ENCODE measurements at places on chromosomes 11 and 22. TPM values are rescaled to one million over a fixed set of nuclear protein-coding genes. Genes with fewer than 3 reads are reported as not detected.

DNA sequence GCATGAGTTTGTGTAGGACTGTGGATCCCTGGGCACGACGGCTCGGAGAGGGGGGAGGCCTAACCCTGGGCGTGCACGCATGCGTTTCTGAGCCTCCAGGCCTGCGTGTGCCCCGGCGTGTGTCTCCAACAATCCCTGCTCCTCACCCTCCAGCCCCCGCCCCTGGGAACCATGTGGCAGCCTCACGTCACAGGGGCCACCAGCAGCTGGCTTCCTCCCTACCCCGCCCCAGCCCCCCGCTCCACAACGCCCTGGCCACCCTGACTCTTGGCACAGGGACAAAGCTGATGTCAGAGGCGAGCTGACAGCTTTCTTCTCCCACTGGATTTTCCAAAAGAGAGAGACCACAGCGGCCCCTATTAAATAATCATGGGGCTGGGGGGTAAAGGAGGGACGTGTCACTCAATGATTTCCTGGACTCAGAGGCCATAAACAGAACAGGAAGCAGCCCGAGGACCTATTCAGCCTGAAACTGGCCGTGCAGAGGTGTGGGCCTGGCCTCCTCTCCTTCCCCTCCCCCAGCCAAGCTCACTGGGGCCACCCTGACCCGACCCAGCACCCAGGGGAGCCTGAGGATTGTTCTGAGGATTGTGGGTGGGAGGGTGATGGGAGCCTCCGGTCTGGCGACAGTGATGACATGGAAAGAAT is 6.8 kb upstream of the LIF start:
- H3K4me3 ChIP-seq = no peak overlapping the region
- no peak for DNase-seq
- H3K36me3 ChIP-seq = no peaks in the 10 kb centered on the region
- peaks cover 3% of the 10 kb centered on the region for H3K4me1 ChIP-seq

DNA sequence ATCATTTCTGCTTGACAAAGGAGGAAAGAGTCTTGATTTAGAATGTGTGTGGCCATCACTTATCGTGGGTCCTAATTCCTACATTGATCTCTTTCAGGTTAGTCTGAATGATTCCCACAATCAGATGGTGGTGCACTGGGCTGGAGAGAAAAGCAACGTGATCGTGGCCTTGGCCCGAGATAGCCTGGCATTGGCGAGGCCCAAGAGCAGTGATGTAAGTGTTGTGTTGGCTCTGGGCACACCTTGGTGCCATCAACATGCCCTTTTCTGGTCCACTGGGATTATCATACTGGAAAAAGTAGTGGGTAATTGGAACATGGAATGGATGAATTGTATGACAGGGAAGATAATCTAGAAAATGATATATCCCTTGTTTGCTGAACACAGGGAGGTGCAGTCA is 17.1 kb upstream of the SORL1-AS1 start:
- DNase-seq = no peak
- H3K27ac ChIP-seq = no peak overlapping the region

Gene GAS2
- 1.8 TPM for total RNA-seq

Gene C11orf52
- total RNA-seq = 4.0 TPM

Gene FGF19
- 7.4 TPM for total RNA-seq

Gene UCP2
- 62.1 TPM for total RNA-seq

Gene EIF3M
- total RNA-seq = 365 TPM
